ENCODE measurements at places on chromosomes 12 and 14. TPM values are rescaled to one million over a fixed set of nuclear protein-coding genes. Genes with fewer than 3 reads are reported as not detected.

CMKLR1 gene
- not detected for total RNA-seq

CLEC7A gene
- total RNA-seq: 0.40 TPM

KRT72 gene
- total RNA-seq: not detected

HECTD4 gene
- total RNA-seq: 31.2 TPM

DNA sequence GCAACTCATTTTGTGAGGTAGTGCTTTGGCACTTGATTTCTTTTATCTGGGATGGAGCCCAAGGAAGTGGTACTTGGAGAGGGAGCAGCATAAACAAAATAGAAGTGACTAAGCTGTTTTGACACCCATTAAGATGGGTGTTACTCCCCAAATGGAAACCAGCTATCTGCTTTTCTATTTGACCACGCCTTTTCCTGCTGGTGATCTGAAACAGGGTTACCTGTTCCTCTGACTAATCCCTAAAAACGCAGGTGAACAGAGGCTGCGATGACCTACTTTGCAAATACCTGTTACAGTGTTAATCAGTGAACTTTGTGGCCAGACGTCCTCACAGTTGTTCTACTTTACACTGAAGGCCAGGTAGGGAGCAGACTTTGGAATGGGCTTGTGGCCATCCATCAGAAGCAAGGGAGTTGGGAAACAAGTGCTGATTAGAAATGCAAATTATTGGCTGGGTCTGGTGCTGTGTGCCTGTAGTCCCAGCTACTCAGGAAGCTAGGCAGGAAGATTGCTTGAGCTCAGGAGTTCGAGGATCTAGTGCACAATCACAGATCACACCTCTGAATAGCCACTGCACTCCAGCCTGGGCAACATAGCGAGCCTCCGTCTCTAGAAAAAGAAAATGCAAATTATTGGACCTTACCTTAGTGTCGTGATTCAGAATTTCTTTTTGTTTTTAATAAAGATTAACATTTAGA is 58.3 kb upstream of the HECTD1 start:
- DNase-seq: peak; percentile 77
- H3K27ac ChIP-seq: peak overlapping the region; percentile 14
- H3K4me3 ChIP-seq: no peak overlapping the region
- peaks cover 44% of the 10 kb centered on the region for H3K4me1 ChIP-seq
- H3K27me3 ChIP-seq: no peaks in the 10 kb centered on the region

GRCh38 chr14:51988221-51988620 is 1.1 kb upstream of the RTRAF start:
- no peak overlapping the region for H3K27ac ChIP-seq
- DNase-seq: no peak
- H3K36me3 ChIP-seq: peaks cover 15% of the 10 kb centered on the region
- H3K27me3 ChIP-seq: no peaks in the 10 kb centered on the region
- H3K4me1 ChIP-seq: peaks cover 17% of the 10 kb centered on the region
- peak overlapping the region; percentile 93 for H3K4me3 ChIP-seq

GRCh38 chr14:52434955-52435354 is 117.3 kb downstream of the TXNDC16 start:
- peaks cover 4% of the 10 kb centered on the region for H3K4me1 ChIP-seq
- no peak overlapping the region for H3K27ac ChIP-seq
- no peaks in the 10 kb centered on the region for H3K36me3 ChIP-seq
- no peak for DNase-seq
- no peaks in the 10 kb centered on the region for H3K27me3 ChIP-seq
- H3K4me3 ChIP-seq: no peak overlapping the region

- H3K27me3 ChIP-seq: peaks cover 20% of the 10 kb centered on the region
- DNase-seq: no peak
- no peaks in the 10 kb centered on the region for H3K36me3 ChIP-seq
- no peak overlapping the region for H3K27ac ChIP-seq
- H3K4me3 ChIP-seq: no peak overlapping the region
These were observed 23.8 kb upstream of the JPH4 start for GRCh38 chr14:23602181-23603095.

DNA sequence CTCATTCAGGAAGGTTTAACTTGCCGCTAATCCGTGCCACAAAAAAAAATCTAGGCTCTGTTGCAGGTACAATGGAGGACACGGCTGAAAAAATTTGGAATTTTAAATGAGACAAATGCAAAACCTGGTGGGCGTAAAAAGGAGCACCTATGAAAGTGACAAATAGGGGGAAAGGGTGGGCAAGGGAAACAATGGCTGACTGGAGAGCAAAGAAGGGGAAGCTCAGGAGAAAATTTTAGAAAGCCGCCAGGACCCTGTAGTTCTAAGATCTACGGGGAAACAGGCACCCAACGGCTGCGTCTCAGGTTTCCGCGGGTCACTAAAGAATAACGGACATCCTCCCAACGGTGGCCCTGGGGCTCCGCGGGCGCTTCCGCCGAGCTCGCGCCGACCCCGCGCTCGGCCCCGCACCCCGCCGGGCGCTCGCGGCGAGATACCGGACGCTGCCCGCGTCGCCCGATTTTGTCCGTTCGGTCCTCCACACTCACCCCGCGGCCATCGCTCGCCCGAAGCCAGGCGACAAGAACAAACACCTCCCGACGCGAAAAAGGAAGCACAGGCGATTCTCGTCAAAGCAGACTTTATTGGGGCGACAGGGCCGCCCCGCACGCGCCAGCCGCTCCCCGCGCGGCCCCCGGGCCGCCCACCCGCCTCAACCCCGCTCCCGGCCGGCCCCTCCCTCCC is 1.1 kb upstream of the YY1 start:
- H3K27me3 ChIP-seq: no peaks in the 10 kb centered on the region
- peak overlapping the region; percentile 92 for H3K4me3 ChIP-seq
- DNase-seq: peak; percentile 66
- no peaks in the 10 kb centered on the region for H3K36me3 ChIP-seq
- H3K27ac ChIP-seq: peak overlapping the region; percentile 79

DNA sequence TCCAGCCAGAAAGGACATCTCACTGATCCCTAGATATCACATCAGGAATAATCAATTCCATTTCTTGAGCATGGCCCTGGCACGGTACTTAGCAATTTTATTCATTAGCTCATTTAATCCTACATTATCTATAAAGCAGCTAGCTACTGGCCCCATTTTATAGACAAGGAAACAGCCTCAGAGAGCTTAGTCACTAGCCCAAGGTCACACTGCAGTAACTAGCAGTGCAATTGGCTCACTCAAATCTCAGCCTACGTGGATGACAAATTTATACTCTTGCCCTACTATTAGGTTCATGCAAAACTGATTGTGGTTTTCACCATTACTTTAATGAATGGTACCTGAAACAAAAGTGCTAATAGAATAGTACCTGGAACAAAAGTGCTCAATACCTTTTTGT is 41.7 kb downstream of the NUAK1 start:
- peak; percentile 62 for DNase-seq
- H3K4me3 ChIP-seq: no peak overlapping the region
- peaks cover 32% of the 10 kb centered on the region for H3K4me1 ChIP-seq
- H3K27me3 ChIP-seq: no peaks in the 10 kb centered on the region
- no peak overlapping the region for H3K27ac ChIP-seq
- H3K36me3 ChIP-seq: no peaks in the 10 kb centered on the region

- H3K27ac ChIP-seq: no peak overlapping the region
- H3K36me3 ChIP-seq: no peaks in the 10 kb centered on the region
- no peak for DNase-seq
These were observed 17.8 kb upstream of the DCD start for GRCh38 chr12:54666008-54666407.

DNA sequence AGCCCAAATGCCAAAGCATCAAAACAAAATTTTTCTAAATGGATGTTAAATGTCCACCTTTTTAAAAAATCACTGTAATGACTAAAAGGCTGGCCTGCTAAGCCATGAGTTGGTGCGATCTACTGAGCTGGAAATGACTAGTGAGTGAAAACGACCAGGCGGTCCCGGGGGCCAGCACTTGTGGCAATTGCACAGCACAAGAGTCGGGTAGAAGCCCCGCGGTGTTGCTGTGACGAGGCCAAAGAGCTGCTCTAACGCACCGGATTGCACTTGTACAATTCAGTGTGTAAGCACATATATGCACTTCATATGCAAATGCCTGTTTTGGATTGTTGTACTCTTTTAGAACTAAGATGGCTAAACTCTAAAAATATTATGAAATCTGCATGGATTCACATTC is 64.1 kb upstream of the DYNC1H1 start:
- H3K4me3 ChIP-seq: no peak overlapping the region
- peaks cover 50% of the 10 kb centered on the region for H3K36me3 ChIP-seq
- H3K27me3 ChIP-seq: no peaks in the 10 kb centered on the region
- no peak overlapping the region for H3K27ac ChIP-seq

GRCh38 chr14:68709007-68709406 is 83.9 kb downstream of the ZFP36L1 start:
- no peak for DNase-seq
- no peaks in the 10 kb centered on the region for H3K36me3 ChIP-seq
- H3K4me3 ChIP-seq: no peak overlapping the region
- peaks cover 14% of the 10 kb centered on the region for H3K4me1 ChIP-seq
- no peak overlapping the region for H3K27ac ChIP-seq

Data from PC-3 (cell line).